Caco-2 (cell line): ENCODE measurements at places on chromosomes 5 and 9.

GRCh38 chr5:16548115-16548514 is 68.7 kb downstream of the RETREG1 start:
- DNase-seq: no peak

DNA sequence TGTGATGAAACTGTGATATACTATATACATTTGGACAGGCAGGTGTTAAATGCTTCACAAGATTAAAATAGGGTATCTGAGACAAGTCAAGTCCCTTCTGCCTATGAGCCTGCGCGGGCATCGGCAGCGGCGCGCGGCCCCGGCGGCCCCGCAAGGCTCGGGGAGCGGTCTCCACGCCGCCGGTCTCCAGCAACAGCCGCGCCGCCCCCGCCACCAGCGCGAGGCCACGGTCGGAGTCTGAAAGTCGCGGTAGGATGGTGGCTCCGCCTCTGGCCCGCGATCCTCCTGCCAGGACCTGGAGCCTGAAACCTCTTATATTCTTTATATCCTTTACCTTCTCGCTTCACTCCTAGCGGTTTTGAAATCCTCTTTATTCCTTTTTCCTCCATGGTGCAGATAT is 99.4 kb downstream of the INSL6 start:
- no peak for DNase-seq

- no peak for DNase-seq
These were observed 106.5 kb upstream of the MSX2 start for GRCh38 chr5:174617910-174618309.

- DNase-seq: no peak
These were observed 32.7 kb downstream of the SUSD1 start for GRCh38 chr9:112142420-112142819.

- no peak for DNase-seq
These were observed 346.3 kb downstream of the TMEM167A start for GRCh38 chr5:82730913-82731312.
